ENCODE measurements at places on chromosomes 5 and 9.

DNA sequence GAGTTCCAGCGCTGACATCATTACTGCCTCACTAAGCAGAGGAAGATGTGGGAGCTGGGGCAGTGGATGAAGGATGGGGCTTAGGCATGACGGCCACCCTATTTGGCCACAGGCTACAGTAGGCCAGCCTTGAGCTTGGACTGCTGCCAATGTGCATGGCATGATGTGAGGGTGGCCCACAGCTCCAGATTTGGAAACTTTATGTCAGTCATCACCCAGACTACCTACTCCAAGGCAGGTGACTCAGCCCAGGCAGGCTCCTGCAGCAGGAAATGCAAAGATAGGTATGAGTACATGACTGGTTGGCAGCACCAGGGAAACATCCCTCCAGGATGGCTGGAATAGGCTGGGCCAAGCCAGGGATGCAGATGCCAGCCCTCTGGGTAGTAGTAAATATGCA is 303.6 kb downstream of the SPOCK1 start:
- DNase-seq, result no peak

DNA sequence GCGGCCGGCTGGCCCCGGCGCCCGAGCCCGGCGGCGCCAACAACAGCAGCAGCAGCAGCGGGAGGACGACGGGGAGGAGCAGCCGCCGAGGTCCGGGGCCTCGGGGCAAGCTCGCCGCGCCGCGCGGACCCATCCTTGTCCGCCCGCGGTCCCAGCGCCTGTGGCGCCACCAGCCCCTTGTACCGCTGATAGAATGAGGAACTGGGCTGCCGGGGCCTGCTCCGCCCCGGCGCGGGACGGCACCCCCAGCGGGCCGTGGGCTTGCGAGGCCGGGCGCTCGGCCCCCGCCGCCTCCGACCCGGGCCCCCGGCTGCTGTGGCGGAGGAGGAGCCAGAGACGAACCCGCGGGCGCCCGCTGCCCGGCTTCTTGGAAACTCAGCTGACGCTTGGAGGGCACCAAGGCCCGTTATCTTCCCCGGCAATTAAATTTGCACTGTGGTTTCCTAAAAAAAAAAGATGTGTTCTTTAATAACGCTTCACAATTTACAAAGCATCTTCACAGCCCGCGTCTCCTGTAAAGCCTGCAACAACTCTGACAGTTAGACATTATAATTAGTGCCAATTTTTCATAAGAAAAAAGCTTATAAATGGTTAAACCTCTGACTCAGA is at the start of gene ARSB:
ARSB (minus strand) TSS at position 195 of the 609 bp plus-strand sequence; CDS start at position 133, 62 bp downstream.
- DNase-seq, result no peak

GRCh38 chr5:33475706-33476105 is 34.9 kb downstream of the TARS1 start:
- no peak for DNase-seq

DNA sequence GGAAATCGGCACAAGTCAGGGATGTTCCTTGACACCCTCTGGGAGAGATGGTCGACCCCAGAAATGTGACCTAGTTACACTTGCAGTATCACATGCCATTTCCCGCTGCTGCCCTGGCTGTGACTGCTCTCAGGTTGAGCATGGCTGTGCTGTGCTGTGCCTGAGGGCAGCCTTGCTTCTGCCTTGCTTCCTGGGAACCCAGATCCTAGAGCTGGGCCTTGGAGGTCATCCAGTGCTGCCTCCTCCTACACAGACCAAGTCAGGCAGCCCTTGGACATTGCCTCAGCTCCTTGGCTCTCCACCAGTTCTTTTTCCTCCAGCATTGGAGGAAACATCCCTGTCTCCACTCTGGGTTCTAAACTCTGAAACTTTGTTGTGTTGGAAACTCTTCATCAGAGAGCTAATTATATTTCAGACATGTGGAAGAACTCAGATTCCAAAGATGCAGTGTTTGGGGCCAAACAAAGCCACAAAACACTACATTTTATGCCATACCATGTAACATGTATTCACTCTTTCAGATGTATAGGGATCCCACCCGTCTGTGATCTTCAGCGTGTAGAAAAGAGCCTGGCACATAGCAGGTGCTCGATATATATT is 6.1 kb downstream of the MAMDC2 start:
- DNase-seq, result no peak

DNA sequence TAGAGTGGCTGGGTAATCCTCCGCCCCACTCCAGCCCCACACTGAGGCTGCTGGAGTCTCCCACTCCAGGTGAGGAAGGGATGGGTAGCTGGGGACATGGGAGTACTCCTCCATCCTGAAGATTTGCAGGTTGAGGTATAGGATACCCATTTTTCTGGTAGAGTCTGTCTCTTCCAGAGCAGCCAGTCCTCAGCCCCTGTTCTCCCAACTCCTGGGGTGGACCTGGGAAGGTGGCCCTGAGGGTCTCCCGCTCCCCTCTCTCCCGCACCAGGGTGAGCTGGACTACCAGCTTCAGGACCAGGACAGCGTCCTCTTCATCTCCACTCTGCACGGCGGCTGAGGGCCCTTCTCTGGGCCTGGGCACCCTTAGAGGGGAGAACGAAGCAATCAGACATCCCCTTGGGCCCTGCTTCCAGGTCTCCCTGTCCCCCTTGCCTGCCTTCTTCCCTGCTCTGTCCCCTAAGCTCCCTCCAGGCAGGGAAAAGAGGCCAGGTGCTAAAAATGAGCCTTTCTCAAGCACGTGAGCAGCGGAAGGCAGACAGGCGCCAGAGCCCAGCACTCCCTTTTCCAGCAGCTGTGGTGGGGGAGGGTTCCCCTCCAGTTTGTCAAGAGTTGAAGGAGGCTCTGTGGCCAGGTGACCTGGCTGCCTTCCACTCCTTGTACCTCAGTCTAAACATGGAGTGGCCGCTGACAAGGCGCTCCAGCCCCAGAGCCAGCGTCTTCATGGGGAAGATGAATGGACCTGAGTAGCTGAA is 18.4 kb downstream of the URM1 start:
- DNase-seq, result no peak

- DNase-seq, result no peak
These were observed 8.8 kb upstream of the FCN2 start for GRCh38 chr9:134871697-134872340.

DNA sequence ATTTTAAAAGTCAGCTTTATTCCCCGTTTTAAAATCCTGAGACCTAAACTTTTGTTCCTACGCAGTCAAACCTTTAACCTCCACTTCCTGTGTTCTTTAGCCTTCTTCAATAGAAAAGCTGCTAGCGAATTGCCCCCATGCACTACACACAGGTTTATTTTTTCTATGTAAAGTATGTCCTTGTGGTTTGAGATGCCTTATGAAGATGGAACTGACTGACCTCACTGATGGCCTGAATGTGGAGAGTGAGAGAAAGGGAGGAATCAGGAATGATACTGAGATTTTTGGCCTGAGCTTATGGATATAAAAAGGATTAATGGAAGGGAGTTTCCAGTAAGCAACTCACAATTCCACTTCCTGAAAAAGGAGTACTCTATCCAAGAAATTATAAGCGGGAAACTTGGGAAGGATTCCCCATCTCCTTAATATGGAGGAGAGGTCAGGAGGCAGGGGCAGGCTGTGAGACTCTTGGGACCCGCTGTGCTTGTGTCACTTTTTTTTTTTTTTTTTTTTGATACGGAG is 89.5 kb downstream of the UGCG start:
- DNase-seq, result no peak

DNA sequence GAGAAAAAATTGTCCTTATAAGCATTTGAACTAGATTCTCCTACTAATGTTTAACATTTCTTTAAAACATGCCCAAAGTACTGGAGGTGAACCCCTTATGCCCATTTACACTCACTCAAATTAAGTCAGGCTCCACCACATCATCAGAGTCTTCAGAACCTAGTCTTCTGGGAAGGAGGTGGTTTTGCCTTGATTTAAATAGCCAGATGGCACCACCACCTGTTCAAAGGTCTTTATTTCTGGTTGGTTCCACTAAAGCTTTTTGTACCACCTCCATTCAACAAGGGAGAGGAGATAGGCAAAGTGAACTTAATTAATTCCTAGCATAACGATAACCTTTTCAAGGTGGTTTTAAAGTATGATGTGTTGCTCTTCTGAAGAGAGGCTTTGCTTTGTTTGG is 189.5 kb downstream of the SLF1 start:
- DNase-seq, result no peak

- DNase-seq, result no peak
These were observed 15.2 kb downstream of the ERP44 start for GRCh38 chr9:100083448-100084127.
